ENCODE measurements at places on chromosomes 12 and 14.

DNA sequence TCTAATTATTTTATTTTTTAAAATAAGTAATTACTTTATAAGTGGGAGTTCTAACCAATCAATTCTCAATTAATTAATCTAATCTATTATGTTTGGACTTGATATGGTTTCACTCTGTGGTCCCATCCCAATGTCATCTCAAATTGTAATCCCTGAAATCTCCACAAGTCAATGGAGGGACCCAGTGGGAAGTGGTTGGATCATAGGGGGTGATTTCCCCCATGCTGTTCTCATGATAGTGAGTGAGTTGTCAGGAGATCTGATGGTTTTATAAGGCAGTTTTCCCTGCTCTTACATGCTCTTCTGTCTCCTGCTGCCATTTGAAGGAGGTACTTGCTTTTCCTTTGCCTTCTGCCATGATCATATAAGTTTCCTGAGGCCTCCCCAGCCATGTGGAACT, 836.1 kb downstream of the GALC start:
- no peak for DNase-seq

GRCh38 chr14:50937325-50937724, 7.0 kb downstream of the PYGL start:
- DNase-seq, result no peak

DNA sequence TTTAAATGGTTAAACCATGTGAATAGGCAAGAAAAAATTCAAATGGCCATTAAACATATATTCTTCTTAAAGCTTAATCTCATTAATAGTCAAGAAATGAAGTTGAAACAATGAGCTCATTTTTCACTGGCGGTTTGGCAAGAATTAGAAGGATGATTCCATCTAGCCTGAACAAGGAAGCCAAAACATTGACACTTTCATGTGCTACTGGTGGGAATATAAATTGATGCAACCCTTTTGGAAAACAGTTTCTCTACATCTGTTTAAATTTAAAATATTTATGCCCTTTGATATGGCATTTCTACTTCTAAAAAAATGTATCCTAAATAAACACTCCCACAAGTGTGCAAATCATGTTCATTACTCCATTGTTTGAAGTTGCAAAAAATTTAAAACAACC, 174.7 kb upstream of the HIF1A start:
- DNase-seq, result no peak

DNA sequence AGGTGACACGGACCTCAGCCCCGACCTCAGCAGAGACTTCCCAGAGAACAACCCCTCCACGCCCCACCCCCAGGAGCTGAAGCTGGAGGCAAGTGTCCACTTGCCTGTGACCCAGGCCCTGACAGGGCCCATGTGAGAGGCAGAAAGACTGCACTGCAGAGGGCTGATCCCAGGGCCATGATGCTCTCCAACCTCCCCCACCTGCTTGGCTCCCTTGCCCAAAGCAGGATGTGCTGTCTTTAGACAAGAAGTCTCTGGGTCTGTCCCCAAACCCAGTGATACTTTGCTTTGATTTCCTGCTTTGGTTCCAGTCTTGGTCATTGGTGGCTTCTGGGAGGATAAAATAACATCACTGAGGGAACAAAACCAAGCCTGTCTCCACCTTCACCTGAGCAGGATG, 59.4 kb downstream of the BCL11B start:
- no peak for DNase-seq

DNA sequence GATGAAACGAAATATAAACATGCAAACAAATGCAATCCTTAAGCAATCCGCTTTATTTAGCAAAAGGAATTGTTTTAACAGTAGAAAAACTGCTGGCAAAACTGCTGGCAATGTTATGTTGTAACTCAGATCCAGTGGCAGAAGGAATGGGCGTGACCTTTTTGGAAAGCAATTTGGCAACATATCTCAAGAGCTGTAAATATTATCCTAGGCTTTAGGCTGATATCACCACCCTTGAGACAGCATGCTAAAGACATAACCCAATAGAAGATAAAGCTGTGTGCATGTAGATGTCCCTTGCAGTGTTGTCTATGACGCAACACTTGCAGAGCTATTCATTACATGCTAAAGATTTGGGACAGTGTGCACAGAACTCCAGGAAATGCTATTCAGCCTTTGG, 138.5 kb downstream of the DICER1 start:
- no peak for DNase-seq

- no peak for DNase-seq
Measured at GRCh38 chr12:23055004-23055403, 430.0 kb downstream of the ETNK1 start.

DNA sequence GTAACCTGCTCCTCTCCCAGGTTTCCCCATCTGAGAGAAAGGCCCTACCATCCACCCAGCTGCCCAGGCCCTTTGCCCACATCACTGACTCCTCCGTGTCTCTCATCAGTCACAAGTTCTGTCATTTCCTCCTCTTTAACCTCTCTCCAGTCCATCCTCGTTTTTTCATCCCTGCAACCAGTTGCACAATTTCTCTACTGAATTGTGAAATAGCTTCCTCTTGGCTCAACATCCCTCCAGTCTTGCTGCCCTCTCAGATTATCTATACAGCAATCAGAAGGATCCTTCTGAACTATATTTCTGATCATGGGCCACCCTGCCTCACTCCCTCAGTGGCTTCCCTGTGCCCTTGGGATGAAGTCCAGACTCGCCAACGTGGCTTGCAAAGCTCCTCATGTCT, 6.8 kb downstream of the FAM161B start:
- DNase-seq, result no peak

DNA sequence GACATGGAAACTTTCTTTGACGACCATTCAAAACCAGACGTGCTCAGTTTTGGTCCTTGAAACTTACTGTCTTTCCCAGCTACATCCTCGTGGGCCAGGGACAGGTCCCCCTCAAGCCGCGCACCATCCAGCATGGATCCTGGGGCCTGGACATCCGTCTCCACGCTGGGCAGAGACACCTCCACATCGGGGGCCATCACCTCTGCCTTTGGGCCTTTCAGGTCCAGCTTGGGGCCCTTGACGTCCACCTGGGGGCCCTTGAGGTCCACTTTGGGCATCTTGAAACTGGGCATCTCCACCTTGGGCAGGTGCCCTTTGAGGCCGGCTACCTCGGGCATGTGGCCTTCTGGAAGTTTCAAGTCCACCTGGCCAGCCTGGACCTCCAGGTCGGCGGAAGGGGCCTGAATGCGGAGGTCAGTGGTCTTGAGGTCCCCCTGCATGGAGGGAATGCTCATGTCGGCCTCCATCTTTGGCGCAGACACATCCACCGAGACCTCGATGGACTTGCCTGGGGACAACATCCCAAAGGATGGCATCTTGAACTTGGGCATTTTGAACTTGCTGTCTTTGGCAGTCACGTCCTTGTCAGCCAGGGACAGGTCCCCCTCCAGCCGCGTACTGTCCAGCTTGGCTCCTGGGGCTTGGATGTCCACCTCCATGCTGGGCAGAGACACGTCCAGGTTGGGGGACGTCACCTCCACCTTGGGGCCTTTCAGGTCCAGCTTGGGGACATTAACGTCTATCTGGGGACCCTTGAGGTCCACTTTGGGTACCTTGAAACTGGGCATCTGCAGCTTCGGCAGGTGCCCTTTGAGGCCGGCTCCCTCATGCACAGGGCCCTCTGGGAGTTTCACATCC, 17.1 kb downstream of the PLD4 start:
- no peak for DNase-seq

DNA sequence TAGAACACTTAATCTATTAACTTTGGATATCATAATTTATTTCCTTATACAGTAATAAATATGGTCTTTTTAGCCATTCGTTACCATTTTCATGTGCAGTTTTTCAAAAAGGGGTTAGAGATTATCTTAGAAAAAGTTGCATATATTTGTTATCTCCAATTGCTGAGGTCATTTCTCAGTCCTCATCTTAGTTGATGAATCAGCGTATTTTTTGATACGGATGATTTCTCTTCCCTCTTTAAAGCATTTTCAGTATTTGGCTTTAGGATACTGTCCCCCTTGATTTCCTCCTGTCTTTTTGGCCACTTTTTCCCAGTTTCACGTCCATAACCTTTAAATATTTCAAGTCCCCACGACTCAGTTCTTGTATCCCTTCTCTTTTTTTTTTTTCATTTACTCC, 21.8 kb downstream of the DNAL1 start:
- DNase-seq, result no peak

DNA sequence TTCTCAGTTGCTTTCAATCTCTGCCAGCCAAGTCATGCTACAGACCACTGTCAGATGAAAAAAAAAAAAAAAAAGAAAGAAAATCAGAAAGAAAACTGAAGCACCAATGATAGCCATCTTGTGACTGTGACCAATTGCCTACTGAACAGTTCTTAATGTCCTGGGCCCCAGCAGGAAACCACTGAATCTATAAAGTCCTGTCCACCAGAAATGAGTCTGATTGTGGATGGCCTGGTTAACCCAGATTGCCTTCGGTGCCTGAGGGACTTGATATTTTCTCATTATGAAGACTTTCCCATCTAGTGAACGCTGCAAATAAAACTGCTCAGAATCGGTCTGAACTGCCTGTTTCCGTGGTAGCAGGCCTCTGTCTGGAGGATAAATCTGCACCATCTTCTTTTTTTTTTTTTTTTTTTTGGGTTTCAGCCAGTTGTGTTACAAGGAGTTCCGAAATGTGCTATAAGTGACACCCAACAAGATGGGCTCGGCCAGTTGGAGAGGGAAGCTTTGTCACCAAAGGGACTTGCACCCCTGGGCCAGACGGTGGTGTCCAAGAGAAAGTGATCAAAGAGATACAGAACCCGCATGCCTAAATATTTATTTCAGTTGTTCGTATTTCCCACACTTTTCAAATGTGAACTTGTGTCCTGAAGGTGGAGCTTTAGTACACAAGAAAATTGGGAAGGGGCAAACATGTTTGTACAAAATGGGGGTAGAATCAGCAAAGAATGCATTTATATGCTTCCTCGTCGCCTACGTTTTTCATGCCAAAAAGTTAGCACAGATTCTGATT, 3.0 kb upstream of the PLXNC1 start:
- no peak for DNase-seq

- no peak for DNase-seq
Measured at GRCh38 chr12:89748791-89749190, 40.2 kb upstream of the ATP2B1 start.

DNA sequence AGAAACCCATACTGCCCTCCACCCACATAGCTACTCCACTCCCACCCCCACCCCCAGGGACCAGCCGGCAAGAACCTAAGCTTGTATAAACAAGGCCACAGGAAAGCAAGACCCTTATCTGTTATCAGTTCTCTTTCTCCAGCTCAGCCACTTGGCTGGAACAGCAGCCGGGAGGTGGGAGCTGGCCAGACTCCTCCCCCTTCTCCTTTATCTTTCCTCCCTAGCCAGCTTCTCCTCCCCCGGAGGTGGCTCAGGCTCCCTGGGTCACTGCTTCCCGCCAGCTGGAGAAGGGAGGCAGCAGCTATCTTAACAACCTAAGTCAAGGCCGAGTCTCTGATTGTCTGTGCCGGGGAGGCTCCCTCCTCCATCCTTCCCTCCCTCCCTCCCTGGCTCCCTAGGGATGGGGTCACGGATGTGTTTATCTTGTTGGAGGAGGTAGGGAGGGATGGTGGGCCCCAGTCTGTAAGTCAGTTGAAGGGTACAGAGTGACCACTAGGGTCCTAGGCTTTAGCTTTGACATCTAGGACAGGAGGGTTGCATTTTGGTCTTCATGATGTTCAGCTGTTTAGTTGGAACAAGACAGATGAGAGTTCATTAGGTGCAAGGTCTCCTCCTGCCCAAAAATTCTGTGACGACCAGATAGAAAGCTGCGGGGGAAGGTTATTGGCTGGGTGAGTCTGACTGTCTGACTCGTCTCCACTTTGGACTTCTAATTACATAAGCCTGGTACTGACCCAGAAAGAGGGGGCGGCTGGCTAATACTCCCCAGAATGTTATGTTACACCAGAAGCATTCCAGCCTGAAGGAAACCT, 29.7 kb downstream of the ZFP36L1 start:
- DNase-seq, result no peak

- DNase-seq, result no peak
Measured at GRCh38 chr12:116864371-116865160, 16.7 kb downstream of the HRK start.

GRCh38 chr12:65307169-65307501, 28.7 kb downstream of the MSRB3 start:
- DNase-seq, result no peak

GRCh38 chr12:120276734-120277133, 11.2 kb upstream of the PXN start:
- no peak for DNase-seq

Data from stimulated activated naive CD4-positive, alpha-beta T cell treated with Interleukin-2 at 50 U/mL for 16 hours (primary cell).